ENCODE measurements at places on chromosomes 16 and 17.

DNA sequence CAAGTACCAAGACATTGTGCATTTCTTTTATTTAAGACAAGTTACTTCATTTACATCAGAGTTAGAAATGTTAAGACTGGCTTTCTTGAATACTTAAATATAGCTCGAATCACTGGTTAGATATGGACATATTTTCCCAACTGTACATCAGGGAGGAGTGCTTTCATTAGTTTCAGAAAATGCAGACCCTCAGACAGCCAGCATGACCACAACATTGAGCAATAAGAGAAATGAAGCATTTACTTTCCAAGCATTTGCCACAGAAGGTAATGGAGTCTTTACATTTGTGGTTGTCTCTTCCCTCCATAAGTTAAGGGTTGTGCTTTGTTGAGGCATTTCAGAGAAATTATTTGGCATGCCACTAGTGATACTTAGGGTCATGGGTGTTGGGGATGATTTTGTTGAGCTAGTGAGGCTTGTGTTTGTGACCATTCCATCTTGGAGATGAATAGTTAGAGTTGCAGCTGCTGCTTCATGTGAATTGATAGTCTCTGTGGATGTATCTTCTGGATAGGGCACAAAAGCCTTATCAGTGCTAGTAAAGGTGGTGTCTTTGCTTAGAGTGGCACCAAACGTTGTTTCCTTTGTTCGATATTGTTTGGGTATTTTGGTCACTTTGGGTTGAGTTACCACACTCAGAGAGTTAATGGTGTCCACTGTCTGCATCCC is 2.1 kb downstream of the OMG start:
- no peak for DNase-seq

DNA sequence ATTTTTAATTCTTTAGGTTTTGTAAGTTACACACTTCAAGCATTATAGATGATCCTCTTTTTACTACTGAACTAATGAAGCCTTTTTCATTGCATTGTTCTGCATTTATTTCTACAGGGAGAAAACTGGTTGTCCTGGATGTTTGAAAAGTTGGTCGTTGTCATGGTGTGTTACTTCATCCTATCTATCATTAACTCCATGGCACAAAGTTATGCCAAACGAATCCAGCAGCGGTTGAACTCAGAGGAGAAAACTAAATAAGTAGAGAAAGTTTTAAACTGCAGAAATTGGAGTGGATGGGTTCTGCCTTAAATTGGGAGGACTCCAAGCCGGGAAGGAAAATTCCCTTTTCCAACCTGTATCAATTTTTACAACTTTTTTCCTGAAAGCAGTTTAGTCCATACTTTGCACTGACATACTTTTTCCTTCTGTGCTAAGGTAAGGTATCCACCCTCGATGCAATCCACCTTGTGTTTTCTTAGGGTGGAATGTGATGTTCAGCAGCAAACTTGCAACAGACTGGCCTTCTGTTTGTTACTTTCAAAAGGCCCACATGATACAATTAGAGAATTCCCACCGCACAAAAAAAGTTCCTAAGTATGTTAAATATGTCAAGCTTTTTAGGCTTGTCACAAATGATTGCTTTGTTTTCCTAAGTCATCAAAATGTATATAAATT is 53.0 kb downstream of the TUBD1 start:
- no peak for DNase-seq

- no peak for DNase-seq
Observed at GRCh38 chr16:49248227-49248626, 33.4 kb downstream of the CBLN1 start.

DNA sequence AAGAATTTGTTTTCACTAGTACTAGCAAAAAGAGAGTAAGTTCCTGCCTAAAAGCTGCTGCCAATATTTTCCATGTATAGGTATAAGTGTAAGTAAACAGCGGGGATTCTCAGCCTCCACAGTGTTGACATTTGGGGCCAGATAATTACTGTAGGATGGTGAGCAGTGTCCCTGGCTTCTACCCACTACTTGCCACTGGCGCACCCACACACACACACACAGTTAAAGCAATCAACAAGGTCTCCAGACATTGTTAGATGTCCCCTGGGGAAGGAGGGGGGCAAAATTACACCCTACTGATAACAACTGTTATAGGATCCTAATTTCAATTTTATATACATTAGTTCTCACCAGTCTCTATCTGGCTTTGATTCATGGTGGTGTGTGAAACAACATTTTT is 417.0 kb upstream of the PSMD7 start:
- no peak for DNase-seq

DNA sequence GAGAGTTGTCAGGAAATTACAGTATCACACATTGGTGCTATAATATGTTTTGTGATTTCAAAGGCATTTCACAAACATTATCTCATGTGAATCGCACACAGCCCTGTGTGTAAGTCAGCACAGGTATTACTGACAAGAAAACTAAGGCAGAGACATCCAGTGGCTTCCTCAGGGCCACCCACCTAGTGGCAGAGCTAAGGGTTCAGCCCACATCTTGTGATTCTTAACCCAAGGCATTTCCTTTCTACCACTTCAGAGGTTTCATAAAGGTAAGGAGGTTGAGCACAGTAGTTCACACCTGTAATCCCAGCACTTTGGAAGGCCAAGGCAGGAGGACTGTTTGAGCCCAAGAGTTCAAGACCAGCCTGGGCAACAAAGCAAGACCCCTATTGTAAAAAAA is 58.2 kb downstream of the STX8 start:
- DNase-seq, result no peak

DNA sequence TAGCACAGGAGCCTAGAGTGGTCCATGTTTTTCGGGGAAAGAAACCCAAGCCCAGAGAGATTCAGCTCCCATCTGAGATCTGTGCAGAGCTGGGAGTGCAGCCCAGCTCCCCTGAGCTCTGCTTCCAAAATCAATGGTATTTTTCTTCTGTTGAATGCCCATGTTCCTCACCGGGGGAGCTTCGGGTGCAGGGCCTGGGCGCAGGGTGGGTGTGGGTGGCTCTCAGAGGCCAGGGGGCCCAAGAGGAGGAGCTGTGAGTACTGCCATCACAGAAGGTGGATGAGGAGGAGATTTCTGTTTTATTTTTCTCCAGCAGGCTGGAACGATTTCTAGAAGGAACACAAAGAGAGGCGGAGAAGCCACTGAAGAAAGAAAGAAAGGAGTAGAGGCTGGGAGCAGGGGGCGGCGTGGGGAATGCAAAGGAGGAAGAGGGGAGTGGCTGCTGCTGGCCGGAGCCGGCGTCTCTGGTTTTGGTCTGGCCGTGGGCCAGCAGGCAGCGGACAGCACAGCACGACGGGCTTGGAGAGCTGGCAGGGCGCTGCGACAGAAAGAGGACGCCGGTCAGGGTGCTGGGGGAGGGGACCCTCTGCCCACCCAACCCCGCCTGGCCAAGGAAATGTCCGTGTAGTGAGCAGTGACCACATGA is 76.2 kb upstream of the KSR1 start:
- no peak for DNase-seq

- DNase-seq, result no peak
Observed at GRCh38 chr16:87702325-87702811, 63.4 kb downstream of the KLHDC4 start.

- no peak for DNase-seq
Observed at GRCh38 chr16:87241137-87241771, 75.9 kb downstream of the C16orf95 start.

DNA sequence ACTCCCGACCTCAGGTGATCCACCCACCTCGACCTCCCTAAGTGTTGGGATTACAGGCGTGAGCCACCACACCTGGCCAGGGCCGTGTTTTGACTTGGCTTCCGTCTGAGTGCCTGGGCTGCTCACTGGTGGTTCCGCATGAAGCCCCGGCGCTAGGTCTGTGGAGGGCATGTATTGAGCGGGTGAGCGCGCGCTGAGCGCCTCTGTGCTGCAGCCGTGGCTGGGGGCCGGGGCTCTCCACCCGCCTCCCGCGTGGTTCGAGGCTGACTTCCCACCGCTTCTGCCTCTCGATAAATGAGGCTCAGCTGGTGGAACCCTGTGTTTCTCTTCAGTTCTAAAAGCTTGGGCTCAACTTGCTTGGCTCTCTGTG is 38.9 kb upstream of the ATP2A3 start:
- no peak for DNase-seq

All from NCI-H1417 treated with DMSO at 0.1 percent for 48 hours (cell line).